ENCODE measurements at places on chromosomes 16 and 17.

DNA sequence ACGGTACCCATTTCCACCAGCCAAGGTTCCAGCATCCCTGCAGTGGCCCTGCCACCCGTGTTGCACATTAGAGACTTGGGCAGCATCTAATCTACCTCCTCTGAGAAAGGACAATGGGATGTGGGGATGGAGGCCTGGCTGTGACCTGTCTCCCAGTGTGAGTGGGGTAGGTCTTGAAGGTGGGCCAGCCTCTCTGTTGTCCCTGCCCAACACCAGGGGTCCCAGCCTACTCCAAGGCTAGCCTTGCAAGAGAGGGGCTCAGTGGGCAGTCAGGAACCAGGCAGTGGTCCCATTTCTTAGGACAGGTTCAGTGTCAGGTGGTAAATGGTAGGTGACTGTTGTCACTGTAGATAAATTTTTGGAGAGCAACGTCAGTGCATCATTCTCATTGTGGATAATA lies 384.5 kb downstream of the SNX29 start:
- no peak for DNase-seq

DNA sequence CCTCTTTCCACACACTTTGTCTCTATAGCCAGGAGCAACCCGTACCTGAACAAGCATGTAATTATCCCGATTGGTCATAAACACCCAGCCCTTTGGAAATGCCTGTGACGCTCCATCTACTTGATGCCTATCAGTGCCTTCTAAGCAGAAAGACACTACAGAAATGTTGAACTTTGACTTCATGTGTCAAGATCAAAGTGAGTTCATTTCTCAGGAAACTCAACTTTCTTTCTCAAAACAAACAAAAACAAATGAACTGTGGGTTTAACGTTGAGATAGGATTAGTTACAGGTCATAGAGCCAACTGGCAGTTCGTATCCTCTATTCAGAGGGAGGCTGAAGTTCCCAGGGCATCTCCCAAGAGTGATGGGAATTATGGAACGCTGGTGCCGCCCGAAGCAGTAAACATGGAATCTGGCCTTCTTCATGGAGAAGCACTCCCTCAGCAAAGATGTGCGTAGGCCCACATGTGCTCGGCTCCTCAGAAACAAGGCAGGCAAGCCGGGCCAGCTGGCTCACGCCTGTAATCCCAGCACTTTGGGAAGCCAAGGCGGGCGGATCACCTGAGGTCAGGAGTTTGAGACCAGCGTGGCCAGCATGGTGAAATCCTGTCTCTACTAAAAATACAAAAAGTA lies 9.5 kb downstream of the SLC6A4 start:
- no peak for DNase-seq

DNA sequence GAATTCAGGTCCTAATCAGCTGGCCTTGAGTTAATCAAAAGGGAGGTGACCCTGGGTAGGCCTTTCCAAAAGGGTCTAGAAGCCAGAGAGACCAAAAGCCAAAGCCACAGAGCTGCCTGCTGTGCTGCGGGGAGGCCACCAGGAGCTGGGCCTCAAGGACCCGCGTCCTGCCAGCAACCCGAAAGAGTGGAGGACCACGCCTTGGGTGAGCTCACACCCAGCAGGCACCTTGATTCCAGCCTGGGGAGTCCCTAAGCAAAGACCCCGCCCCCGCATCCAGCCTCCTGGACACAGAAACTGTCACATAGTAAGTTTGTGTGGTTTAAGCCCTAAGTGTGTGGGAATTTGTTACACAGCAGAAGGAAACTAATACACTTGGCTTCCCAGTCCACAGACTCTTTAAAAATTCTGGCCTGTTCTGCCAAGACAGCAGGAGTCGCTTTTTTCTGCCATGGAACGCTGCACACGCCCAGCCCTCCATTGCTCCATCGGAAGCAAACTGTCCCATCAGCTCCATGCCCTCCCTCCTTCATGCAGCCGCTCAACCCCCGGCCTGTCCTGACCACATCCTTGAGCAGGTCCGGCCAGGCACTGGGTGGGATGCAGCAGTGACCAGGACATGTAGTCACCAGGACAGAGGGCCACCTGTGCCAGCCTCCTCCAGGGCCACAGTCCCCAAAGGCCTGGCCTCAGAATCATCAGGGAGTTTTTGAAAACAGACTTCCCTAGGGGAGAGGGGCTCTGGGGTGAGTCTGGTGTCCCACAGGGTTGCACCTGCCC lies 20.9 kb upstream of the RASD1 start:
- no peak for DNase-seq

GRCh38 chr17:27542841-27543463 lies 86.7 kb downstream of the KSR1 start:
- DNase-seq, result no peak

DNA sequence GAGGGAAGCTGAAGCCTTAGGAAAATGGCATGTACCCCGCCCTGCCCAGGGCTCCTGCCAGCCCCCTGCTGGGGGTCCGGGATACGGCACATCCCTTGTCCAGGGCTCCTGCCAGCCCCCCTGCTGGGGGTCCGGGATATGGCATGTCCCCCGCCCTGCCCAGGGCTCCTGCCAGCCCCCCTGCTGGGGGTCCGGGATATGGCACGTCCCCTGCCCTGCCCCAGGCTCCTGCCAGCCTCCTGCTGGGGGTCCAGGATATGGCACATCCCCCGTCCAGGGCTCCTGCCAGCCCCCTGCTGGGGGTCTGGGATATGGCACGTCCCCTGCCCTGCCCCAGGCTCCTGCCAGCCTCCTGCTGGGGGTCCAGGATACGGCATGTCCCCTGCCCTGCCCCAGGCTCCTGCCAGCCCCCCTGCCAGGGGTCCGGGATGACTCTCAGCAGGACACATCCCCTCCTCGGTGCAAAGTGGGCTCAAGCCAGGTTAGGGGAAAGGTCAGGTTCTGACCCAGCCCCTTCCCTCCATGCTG lies 43.2 kb downstream of the RPH3AL start:
- DNase-seq, result no peak

- DNase-seq, result peak; percentile 57
These were observed 136.5 kb downstream of the CMIP start for GRCh38 chr16:81581107-81581506.

GRCh38 chr17:43860077-43860725 lies 13.2 kb downstream of the CD300LG start:
- DNase-seq, result no peak

DNA sequence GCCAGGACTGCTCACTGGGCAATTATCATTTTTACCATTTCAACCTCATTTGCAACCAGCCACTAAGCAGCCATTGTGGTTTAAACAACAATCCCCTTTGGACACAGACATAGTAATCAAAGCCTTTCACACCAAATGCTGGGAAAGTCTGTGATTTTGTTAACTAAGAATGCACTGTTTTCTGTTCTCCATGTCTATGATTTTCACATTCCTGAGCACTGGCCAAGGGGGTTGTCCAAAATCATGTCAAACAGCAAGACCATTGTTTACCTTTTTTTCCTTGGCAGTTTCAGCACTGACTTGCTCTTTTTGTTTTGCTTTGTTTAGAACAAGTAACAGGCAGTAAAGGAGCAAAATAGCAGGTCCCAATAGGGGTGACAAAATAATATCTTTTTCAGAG lies 106.3 kb upstream of the SIAH1 start:
- no peak for DNase-seq

GRCh38 chr16:50816901-50817555 lies 75.1 kb downstream of the CYLD start:
- no peak for DNase-seq

DNA sequence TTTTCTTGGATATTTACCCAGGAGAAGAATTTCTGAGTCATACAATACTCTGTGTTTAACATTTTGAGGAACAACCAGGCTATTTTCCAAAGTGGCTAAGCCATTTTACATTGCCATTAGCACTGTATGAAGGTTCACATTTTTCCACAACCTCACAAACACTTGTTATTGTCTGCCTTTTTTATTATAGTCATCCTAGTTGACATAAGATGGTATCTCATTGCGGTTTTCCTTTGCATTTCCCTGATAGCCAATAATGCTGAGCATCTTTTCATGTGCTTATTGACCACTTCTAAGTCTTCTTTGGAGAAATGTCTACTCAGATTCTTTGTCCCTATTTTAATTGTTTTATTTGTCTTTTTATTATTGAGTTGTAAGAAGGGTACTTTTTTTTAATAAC lies 107.4 kb upstream of the CES5A start:
- no peak for DNase-seq

- DNase-seq, result no peak
These were observed 78.9 kb downstream of the TMC6 start for GRCh38 chr17:78049609-78050008.

- DNase-seq, result peak; percentile 54
These were observed 685 bp upstream of the PSMD3 start for GRCh38 chr17:39979893-39980350.

DNA sequence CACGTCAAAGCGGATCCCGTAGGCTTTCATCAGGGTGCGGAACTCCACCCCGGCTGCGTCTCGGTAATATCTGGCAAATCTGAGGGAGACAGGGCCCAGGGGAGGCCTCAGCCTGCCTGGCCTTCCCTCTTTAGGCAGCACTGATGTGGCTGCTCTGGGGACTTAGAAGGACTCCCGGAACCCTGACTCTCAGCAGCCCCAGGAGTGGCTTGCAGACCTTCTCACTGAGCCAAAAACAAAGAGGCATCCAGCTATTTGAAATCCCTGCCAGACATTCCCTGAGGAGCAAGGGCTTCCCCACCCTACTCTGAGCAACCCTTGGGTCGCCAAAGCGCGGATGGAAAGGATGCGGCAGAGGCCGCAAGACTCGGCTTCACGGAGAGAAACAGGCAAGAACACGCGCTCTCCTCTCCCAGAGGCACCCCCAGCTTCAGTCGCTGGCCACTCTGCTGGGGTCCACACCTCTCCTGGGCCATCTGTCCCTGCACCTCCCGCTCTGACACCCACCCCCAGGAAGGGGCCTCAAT lies 7.9 kb downstream of the P2RX5 start:
- no peak for DNase-seq

DNA sequence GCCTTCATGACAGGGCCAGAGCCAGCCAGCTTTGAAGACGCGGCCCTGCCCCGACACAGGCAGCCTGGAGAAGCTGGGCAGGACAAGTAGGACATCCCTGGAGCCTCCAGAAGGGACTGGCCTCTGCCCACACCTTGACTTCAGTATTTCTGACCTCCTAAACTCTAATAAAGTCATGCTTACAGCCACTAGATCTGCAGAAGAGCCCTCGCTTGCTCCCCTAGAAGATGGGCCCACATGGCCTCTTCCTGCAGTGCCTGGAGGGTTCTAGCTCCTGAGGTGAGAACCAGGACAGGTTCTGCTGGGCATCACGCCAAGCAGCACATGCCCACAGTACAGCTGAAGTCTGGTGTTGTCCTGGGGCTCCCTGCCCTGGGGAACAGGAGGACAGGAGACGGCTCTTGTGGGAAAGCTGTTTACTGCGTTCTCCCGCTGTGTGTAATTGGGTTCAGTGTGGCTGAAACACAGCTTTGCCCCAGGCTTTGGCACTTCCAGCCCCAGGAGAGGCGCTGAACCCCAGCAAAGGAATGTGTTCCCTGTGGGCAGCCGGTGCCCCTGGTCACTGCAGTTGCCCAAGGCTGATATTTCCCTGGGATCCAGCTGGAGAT lies 2.6 kb downstream of the APRT start:
- DNase-seq, result no peak

- DNase-seq, result no peak
These were observed 18.9 kb downstream of the TEX2 start for GRCh38 chr17:64244165-64244564.

GRCh38 chr17:2176499-2177169 lies 121.7 kb downstream of the HIC1 start:
- no peak for DNase-seq

DNA sequence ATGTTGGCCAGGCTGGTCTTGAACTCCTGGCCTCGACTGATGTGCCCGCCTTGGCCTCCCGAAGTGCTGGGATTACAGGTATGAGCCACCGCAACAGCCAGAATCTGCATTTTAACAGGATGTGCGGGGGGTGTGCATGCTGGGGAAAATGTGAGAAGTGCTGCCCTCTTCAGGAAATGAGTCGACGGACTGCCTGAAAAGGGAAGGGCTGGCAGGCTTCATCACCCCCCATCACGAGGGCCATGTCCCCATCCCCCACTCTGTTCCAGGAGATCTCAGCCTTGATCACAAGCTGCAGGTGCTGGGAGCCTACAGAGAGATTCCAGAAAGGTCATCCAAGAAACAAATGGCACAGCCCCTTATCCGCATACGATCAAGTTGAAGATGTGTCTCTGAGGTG lies 195.3 kb upstream of the RPL38 start:
- DNase-seq, result peak; percentile 65

GRCh38 chr17:74922694-74923537 lies at the start of gene USH1G:
Gene USH1G, minus strand, starts transcription at chr17:74923255. Its CDS starts 182 bp downstream, at chr17:74923073.
- DNase-seq, result no peak

DNA sequence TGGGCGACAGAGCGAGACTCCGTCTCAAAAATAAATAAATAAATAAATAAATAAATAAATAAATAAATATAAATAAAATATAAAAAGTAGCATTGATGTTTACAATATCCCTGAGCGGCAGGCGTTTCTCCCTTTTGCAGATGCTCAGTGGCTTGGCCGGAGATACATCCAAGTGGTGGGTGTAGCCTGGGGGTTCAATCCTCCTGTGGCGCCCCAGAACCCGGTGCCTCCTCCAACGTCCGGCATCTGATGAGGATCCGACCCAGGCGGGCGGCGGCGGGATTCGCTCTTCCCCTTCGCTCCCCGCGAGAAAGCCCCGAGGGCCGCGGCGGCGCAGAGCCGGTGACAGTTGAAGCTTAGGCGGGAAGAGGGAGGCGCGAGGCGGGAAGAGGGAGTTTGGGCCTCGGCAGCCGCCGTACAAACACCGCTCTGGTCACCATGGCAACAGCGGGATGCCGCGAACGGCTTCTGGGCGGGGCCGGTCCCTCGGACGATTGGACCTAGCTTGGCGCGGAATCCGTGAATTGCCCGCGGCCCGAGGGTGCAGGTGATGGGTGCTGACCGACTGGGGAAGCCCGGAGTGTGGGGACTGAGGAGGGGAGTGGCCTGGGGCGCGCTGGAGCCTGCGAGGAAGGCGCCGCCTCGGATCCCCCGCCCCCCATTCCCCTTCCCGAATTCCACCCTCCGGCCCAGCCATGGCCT lies 12.7 kb upstream of the ALDOA start:
- peak; percentile 96 for DNase-seq

- DNase-seq, result no peak
These were observed 24.8 kb downstream of the RAD51D start for GRCh38 chr17:35094902-35095301.

DNA sequence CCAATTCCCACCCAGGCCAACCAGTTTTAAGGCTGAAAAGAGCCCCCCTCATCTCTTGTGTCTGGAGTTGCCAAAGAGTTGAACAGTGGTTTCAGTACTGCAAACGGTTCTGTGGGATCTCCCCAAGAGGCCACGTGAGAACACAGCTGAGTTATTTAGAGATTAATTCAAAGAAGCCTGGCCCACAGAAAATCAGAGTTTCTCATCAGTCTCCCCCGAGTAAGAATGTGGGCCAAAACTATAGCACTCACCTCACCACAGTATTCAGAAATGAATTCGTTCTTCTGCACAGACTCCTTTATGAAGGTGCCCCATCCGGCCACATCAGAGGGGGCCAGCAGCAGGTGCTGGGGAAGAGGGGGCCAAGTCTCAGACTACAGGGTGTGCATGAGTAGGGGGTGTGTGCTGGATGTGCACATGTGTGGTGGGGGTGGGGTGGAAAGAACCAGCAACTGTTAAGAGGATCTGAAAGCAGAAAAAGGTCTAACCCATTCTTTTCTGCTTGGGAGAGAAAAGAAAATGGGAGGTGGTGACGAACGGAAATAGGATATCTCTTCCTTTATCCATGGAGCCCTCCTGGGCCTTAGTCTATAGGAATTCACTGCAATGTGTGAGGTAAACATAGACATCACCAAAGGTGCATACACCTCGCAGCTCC lies 22.6 kb downstream of the CNTNAP1 start:
- no peak for DNase-seq

- DNase-seq, result no peak
These were observed 20.8 kb downstream of the FOXF1 start for GRCh38 chr16:86531191-86531545.

- no peak for DNase-seq
These were observed 55.4 kb downstream of the ADCY9 start for GRCh38 chr16:4060823-4061222.
